ENCODE measurements at places on chromosomes 12 and 14.

GRCh38 chr14:68534276-68534675, 258.6 kb downstream of the ZFP36L1 start:
- DNase-seq, result no peak

DNA sequence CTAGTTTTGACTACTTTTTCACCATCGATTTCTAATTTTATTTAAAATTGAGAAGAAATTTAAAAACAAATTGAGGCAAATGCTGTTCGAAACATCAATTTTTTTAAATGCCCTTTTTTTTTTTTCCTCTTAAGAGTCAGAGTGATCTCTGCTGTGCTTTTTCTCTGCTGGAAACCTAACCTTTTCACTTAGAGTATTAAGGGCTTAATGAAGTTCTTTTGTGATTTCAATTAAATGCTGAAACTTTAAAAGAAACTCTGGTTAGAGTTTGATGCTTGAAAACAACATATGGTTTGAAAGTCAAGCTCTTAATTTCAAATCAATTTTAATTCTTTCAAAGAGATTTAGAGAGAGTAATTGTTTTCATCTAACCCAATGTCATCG, 171.8 kb downstream of the TMTC2 start:
- DNase-seq, result no peak

DNA sequence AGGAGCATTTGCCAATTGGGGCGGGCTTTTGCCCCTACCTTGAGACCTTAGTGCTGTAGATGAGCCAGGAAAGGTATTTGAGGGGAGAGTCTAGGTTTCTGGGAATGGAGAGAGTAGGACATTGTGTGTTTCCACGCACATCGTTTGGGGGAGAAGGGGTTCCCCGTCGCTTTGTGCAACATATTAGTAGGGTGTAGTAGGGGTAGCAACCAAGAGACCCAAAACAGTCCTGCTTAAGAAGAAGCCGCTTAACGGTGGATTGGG, 694 bp upstream of the PTGES3 start:
- no peak for DNase-seq

DNA sequence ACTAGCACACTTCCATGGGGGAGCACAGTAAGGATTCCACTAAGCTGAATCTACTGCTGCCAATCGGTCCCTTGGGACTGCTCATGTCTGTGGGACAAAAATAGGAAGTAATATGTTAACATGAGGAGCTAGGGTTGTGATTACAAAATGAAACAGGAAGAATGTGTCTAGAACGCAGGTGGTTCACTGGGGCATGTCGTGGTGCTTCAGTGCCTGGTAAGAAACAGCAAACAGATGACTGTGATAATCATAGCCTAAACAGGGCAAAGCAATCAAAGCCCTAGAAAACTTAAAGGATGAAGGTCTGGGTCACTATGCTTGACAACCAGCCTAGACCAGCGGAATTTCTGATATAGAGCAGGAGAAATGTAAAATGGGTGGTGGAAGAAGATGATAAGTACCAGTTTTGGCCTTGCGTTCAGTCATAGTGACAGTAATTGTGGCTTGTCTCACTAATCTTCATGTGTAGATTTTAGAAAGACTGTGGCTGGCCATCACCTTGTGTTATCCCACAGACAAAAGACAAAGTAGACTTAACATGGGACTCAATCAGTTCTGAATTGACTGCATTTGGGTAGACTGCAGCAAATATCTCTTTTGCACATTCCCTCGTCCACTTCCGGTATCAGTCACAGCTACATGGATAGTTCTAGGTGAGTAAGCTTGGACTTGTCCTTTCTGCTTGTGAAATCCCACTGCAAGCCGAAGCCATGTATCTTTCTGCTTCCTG, 51.4 kb downstream of the WASHC3 start:
- no peak for DNase-seq

- peak; percentile 44 for DNase-seq
These were observed 164.6 kb downstream of the TMEM117 start for GRCh38 chr12:44000309-44000952.

GRCh38 chr12:75294797-75295196, 35.3 kb downstream of the CAPS2 start:
- DNase-seq, result no peak

- no peak for DNase-seq
These were observed 508 bp upstream of the KCNH5 start for GRCh38 chr14:63045612-63046320.

Data from activated CD4-positive, alpha-beta T cell treated with anti-CD3 and anti-CD28 coated beads, Interleukin-2, amount 50 U/mL, for 16 hours (primary cell).